Bone marrow (tissue), 2 donors: ENCODE measurements at places on chromosomes 4 and X.

DNA sequence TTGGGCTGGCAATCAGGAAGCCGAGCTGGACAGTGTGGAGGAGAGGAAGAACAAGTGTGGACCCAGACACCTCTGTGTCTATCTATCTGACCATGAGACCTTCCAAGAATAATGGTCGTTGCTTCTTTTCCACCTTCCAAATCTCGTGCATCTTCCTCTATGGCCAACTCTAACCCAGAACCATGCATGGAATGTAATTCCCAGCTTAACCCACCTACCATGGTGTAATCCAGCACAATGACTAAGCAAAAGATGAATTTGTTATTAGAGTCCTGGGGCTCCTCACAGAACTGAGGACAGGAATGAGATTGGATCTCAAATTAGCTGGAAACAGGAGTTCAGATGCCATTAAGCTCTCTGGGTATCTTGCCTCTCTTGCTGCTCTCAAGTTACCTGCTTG is 17.4 kb upstream of the TMEM184C start:
- no peak for DNase-seq

DNA sequence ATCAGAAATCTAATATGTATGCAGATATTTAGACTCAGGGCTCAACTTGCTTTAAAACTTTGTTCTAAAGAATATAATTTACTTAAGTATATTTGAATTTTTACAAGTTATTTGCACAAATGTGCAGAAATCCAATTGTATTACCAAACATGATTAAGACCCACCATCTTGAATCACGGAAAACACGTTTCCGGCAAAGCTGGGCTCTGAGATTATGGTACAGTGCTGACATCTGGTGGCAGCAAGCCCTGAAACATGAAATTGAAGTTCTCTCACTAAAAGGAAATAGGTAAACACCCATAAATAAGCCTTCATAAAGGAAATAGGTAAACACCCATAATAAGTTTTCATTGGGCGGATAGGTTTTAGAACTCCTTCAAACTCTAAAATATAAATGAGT is 98.3 kb upstream of the MAOA start:
- no peak for DNase-seq

GRCh38 chrX:133474574-133474973 is 59.3 kb upstream of the GPC4 start:
- no peak for DNase-seq

- DNase-seq, result no peak
Observed at GRCh38 chr4:175351473-175351872, 433.3 kb downstream of the ADAM29 start.

DNA sequence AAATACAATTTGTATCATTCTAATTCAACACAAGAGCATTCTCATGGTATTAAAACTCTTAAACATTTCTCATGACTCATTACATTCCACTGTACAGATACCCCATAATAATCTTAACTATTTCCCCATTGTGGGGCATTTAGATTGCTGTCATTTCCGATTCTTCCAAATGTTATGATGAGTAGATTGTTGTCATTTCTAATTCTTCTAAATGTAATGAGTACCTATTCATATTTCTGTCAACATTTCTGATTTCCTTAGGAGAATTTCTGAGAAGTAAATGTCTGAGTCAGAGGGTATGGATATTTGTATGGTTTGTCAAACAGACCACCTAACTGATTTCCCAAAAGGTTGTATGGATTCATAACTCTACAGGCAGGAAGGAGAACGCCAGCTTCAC is 8.3 kb downstream of the S100G start:
- DNase-seq, result no peak

GRCh38 chrX:15158736-15159406 is 111.0 kb downstream of the ASB9 start:
- DNase-seq, result no peak

DNA sequence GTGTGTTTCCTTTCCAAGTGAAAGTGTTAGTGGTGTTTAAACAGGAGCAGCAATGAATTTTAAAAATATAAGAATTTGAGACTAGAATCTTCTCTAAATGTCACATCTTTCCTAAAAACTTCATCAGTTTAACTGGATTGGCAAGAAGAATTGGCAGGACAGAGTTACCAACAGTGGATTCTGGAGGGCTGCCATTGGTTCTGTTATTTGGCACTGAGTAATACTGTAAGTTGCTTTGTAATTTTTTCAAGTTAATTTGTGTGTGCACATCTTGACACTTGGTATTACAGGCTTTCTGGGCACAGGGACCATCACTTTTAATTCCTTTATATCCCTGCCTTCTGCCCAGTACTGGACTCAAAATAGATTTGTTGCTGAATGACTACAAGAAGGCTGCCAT is 4.5 kb upstream of the GPRIN3 start:
- no peak for DNase-seq

- DNase-seq, result no peak
Observed at GRCh38 chrX:120120223-120120622, 4.5 kb upstream of the RHOXF1 start.

DNA sequence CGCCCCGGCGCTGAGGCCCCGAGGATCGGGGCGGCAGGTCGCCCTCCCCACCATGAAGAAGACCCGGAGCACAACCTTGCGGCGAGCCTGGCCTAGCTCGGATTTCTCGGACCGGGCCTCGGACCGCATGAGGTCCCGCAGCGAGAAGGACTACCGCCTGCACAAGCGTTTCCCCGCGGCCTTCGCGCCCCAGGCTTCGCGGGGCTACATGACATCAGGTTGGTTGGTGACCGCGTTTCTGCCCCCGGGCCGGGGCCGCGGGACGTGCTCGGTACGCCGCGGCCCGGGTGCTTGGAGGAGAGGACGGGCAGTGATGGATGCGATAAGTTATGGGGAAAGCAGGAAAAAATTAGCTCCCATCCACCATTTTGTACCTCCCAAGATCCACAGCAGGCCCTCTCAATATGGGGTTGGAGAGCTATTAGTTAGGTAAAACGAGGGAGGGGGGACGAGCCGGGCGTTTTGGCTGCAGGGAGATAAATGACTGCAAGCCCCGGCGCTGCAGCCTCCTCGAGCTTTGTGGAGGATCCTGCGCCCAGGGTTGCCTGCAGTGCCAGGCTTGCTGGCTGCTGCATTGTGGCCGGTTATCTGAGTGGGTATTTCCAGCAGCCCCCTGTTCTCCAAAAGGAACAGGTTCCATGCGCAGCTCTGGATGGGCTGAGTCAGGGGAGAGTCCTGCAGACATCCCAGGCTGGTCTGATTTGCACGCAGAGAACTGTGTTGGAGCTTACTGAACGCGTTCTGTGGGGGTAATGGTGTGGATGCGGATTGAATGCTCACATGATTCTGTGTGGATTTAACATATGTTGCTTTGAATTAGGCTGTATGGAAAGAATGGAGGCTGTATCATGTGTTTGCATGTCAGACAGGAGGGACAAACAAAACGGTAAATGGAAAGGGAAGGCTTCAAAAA is 1.9 kb downstream of the STOX2 start:
- no peak for DNase-seq

DNA sequence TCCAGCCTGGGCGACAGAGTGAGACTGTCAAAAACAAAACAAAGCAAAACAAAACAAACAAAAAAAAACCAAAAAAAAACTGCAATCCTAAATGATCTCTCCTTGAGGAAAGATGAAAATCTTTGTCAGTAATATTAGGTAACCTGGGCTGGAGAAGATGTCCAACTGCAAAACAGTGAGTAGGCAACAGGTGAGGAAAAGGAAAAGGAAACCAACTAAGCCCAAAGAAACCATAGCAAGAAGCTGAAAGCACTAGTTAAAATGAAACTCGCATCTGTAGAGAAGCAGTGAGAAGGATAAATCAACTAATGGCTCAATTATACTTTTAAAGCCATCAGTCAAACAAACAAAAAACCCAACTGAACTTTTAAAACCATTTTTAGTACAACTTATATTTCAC is 54.2 kb downstream of the ENOX2 start:
- DNase-seq, result no peak

- no peak for DNase-seq
Observed at GRCh38 chr4:6408263-6408662, 64.2 kb downstream of the PPP2R2C start.

GRCh38 chr4:166662266-166662843 is 571.9 kb downstream of the SPOCK3 start:
- DNase-seq, result no peak

- DNase-seq, result no peak
Observed at GRCh38 chr4:110676241-110676640, 53.4 kb upstream of the PITX2 start.

DNA sequence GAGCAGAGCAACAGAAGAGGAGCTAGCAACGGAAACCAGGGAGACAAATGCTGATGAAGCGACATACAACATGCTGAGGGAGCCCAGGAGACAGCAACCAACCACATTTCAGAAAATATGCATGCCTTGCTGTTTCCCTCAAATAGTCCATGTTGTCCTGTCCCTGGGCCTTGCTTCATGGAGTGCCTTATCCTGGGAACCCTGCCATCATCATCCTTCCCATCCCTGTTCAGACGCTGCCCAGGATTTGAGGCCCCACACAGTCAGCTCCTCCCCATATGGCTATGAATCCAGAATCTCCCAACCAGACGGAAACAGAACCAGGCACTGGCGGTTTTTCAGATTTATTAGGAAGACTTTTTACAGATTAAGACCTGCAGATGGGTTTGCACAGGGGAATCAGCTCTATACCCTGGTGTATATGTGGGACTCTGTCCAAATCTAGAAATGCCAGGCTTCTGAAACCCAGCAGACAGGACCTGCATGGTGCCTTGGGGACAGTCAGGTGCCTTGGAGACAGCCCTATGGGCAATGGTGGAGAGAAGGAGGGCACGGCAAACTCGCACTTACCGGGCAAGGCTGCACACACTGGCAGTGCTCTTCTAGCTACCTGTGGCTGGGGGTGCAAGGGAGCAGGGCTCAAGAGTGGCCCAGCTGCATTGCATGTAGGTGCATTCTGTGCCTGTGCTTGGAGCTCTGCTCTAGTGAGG is 199.7 kb upstream of the MAMLD1 start:
- no peak for DNase-seq

DNA sequence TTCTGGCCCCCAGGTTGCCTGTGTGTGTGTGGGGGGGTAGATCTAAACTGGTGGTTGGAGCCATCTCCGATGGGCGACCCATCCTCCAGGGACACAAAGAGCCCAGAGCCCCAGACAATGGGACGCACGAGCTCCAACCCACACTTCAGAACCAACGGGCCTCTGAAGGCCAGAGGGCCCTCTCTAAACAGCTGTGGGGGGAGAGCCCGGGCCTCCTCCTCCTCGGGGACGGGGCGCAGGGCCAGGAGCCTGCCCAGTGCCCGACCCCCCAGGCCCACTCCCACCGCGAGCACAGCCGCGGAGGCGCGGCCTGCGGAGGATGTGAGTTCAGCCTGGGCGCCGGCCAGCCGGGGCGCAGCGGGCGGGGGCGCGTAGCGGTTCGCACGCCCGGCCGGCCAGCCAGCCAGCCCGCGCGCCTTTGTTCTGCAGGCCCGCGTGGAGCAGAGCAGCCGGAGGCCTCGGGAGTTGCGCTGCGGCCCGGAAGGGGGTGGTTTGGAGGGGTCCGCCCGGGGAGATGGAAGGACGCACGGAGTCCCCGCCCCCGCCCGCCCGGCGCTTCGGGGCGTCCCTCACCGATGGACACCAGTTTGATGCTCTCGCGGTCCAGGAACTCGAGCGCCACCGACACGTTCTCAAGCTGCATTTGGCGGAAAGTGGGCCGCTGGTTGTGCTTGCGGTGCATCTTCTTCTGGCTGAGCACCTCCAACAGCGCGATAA is 4.0 kb downstream of the FLNA start:
- no peak for DNase-seq

DNA sequence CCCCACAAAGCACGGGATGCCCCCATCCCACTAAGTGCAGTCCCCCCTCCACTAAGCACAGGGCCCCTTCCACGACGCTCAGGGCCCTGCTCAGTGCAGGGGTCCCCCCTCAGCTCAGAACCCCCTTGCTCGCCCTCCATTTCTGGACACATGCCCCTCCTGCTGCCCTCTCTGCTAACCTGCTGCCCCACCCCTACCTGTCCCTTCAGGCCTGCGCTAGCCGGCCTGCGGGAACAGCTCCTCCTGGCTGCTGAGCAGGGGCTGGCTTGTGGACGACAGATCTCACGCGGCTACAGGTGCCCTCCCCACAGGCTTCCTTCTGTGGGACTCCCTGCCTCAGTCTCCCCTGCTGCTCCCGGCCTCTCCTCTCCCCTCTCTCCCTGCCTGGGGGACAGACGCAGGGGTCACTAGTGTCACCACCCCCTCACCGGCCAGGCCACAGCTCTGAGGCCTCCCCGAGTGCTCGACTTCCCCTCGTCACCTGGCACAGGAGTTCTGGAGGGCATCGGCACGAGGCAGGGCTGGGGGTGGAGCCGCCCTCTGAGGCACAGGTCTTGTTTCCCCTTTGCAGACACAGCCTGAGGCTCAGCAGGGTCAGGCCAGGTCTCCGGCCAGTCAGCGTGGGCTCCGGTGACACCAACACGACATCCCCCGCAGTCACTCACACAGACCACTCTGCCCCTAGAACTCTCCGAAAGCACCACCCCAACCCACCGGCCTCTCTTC is 21.6 kb downstream of the GAK start:
- DNase-seq, result no peak

DNA sequence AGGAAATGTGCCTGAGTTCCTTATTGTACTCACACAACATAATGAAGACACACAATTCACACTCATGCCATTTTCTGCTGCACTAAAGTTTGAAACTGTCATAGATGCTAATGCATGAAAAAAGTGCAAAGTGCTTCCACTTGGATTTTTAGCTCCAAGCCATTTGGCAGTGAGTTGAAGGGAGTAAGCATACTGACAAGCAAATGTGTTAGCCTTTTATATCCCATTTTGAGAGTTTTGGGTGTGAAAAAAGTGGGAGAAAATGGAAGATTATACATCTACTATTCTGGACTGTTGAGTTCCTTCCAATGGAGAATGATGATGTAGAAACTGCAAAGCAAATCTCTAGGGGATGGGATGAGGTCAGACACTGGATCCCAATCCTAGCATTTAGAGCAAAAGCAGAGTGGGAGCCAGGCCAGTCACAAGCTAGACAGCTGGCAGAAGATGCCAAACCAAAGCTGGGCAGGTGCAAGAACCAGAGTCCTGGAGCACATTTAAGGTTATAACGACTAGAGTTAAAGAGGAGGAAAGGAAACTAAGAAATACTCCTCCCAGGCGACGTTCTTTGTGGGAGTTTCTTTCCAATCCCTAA is 216.8 kb downstream of the FBXO8 start:
- no peak for DNase-seq

DNA sequence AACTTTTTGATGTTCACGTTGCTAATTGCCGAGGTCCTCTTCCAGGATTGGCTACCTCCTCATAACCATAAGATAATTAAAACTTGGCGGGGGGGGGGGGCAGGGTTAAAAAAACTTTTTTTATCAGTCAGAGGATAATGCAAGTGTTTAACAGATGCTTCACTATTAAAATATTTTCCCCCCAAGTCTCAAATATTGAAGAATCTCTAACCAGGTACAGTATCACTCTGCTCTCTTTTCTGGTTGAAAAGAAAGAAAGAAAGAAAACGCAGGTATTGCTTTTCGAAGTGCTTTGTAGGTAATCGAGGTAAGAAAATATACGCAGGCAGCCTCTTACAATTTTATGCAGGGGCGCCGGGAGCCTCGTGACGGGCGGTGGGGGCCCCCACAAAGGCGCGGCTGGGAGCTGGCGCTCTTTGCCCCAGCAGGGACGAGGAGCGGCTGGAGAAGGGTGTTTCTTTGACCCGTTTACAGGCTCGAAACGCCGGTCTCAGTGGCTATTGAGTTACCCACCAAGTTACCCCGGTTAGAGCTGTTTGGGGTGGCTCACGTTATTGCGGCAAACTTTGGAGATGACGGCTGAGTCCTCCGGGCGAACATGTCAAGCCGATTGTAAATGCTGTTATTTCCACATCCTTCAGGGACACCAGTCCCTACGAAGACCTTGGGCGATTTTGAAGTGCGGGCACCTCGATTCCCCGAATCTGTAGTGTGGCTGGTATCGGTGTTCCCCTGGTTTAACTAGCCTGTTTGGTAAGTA is 477 bp upstream of the HAND2 start:
- no peak for DNase-seq
